ENCODE measurements at places on chromosomes 4 and X.
A peak's percentile ranks its signal among the peaks of the same experiment; 100 is the strongest.

DNA sequence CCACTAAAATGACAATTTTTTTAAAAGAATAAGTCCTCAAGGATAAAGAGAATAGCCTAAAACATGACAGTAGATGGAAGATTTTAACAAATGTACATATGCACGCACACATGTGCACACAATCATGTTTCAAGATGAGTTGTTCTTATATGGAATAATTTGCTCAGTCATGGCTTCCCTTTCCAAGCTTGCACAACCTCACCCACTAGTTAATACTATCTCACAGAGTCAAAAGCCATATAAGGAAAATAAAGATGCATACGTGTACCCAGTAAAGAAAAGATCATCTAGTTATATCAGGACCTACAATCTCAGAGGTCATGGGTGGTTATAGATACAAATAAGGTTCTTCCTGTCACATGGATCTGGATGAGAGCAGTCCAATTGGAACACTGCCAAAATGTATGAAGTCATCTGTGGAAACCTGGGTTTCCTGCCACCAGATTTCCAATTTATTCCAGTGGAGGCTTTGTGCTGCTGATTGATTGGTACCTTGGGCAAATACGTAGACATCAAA lies 56.1 kb downstream of the FAM13A start:
- no peaks in the 10 kb centered on the region for H3K36me3 ChIP-seq
- H3K4me1 ChIP-seq = no peaks in the 10 kb centered on the region
- H3K27me3 ChIP-seq = no peaks in the 10 kb centered on the region
- no peak overlapping the region for H3K27ac ChIP-seq
- no peak overlapping the region for H3K4me3 ChIP-seq

DNA sequence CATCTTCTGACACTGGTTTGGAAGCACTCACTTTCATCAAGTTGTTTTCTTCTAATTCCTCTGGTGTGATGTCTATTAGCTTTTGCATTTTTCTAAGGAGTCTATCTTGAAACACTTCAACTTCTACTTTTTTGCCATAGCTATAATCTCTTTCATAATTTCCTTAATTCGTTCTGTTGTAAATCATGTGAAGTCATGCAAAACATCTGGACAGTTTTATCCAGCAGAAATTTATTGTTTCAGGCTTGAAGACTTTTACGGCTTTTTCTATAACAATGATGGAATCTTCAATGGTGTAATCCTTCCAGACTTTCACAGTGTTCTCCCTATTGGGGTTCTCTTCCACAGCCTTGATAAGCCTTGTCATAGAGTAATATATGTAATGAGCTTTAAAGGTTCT lies 74.9 kb upstream of the PABPC4L start:
- H3K4me1 ChIP-seq = no peaks in the 10 kb centered on the region
- H3K36me3 ChIP-seq = no peaks in the 10 kb centered on the region
- H3K27me3 ChIP-seq = no peaks in the 10 kb centered on the region

DNA sequence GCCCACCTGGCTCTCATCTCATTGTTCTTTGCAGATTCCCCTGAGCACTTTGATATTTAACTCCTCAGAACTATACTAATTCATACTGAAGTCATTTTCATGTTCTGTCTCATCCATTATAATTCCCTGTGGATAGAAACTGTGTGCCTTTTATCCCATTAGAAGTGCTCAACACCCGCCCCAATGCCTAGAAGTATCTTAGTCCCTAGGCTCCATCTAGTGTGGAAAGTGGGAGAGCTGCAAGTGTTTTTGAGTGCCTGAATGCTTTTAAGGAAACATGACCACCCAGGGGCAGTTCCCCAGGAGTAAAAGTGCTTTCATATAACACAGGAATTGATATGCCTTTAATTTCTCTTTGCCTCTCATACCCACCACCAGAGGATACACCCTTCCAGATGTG lies 117.0 kb downstream of the CHRDL1 start:
- DNase-seq = no peak
- no peak overlapping the region for H3K27ac ChIP-seq
- peaks cover 8% of the 10 kb centered on the region for H3K27me3 ChIP-seq
- H3K4me3 ChIP-seq = no peak overlapping the region
- no peaks in the 10 kb centered on the region for H3K4me1 ChIP-seq
- no peaks in the 10 kb centered on the region for H3K36me3 ChIP-seq

GRCh38 chr4:88831031-88831430 lies 133.4 kb upstream of the NAP1L5 start:
- H3K4me1 ChIP-seq = no peaks in the 10 kb centered on the region
- no peak overlapping the region for H3K27ac ChIP-seq
- DNase-seq = no peak
- H3K27me3 ChIP-seq = no peaks in the 10 kb centered on the region
- no peaks in the 10 kb centered on the region for H3K36me3 ChIP-seq
- no peak overlapping the region for H3K4me3 ChIP-seq

DNA sequence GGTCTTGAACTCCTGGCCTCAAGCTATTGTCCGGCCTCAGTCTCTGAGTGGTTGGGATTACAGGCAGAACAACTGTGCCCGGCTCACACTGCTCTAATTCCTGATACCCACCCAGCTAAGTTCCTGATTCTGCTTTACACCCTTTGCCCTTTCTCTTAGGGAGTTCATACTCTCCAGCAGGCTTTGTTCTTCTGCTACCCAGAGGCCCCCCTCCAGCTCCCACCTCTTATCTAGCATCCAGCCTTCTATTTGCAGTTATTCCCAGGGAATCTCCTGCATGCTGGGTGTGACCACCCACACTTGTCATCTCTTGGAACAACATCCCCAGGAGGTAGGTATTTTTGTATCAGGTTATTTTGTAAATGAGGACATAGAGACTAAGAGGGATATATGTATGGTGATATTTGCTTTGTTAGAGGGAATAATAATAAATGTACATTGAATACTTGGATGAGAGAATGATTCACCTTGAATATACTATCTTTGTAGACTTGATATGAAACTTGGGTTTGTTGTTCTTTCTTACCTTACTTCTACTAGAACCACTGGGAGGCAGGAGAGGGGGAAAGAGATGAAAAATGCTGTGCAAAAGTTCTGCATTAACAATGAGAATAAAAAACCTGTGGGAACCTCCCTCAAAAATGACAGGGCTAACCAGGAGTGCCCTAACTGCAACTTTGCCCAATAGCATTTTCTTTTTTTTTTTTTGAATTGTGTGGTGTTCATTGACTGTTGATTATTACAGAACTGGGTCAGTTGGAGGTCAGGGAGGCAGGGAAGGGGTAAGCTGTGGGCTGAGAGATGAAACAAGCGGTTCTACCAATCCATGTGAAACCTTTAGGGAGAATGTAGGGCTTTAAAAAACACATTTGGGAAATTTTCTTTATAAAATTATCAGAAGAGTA lies 157.4 kb downstream of the SPRY1 start:
- peaks cover 14% of the 10 kb centered on the region for H3K27me3 ChIP-seq
- H3K4me1 ChIP-seq = peaks cover 27% of the 10 kb centered on the region
- H3K4me3 ChIP-seq = no peak overlapping the region
- peak overlapping the region; percentile 49 for H3K27ac ChIP-seq
- peaks cover 3% of the 10 kb centered on the region for H3K36me3 ChIP-seq

DNA sequence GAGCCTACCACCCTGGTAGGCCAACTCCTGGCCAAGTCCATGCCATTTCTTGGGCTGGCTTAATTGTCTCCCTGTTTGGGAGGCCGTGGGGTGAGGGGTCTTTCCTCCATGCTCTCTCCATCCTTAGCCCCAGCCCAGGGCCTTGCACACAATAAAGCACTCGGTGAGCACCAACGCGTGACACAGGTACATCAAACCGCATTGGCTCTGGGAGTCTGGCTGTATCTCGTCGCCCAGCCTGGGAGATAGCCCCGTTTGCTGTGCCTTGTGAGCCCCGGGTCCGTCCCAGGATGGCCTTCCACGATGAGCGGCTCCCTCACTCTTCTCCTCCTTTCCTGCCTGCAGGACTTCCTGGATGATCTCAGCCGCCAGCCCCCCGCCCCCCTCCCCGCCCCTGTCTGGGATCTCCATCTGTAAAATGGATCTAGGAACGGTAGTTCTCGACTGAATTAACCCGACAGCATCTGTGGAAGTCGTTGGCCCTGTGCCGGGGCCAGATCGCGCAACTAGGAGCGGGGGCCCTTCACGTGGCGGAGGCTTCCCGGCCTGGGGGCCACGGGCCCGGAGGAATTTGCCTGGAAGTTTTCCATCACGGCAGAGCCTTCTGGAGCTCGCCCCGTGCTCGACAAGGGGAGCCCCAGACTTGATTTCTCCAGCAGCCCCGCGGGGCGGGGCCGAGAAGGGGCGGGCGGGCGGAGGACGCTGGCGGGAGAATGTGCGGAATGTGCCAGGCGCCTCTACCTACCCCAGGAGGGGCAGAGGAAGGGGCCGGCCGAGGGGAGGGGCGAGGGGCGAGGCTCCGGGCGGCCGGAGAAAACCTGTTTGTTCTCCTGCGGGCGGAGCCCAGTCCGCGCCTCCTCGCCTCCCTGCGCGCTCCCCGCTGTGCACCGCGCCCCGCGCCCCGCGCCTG lies at the start of gene ZNF185:
TSS of gene ZNF185 (plus strand) at position 846 of the 910 bp plus-strand sequence. CDS start 16,423 bp downstream, outside the sequence.
- H3K36me3 ChIP-seq = no peaks in the 10 kb centered on the region
- H3K27ac ChIP-seq = no peak within 1 kb of the TSS
- H3K27me3 ChIP-seq = peaks cover 21% of the 10 kb centered on the region
- no peaks in the 10 kb centered on the region for H3K4me1 ChIP-seq
- no peak within 1 kb of the TSS for H3K4me3 ChIP-seq

DNA sequence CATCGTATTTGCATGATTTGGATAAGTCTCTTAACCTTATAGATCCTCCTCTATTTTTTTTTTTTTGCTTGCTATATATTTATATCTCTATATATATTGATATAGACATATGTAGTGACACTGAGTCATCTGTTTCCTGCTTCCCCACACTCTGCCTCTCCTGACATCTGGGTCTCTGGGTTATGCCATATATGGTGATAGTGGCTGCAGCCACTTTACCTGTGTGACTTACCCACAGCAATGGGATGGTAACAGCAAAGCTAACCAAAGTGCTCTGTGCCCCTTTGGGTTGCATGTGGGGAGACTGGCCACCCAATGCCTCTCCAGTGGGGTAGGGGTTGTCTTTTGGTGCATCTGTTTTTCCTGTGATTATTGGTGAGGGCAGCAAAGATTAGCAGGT lies 14.5 kb downstream of the CMC4 start:
- no peak overlapping the region for H3K27ac ChIP-seq
- peaks cover 11% of the 10 kb centered on the region for H3K36me3 ChIP-seq
- H3K4me3 ChIP-seq = no peak overlapping the region
- DNase-seq = no peak
- no peaks in the 10 kb centered on the region for H3K27me3 ChIP-seq
- peaks cover 5% of the 10 kb centered on the region for H3K4me1 ChIP-seq

- DNase-seq = no peak
- H3K27me3 ChIP-seq = no peaks in the 10 kb centered on the region
- H3K4me1 ChIP-seq = no peaks in the 10 kb centered on the region
- H3K27ac ChIP-seq = no peak overlapping the region
These were observed 262.7 kb downstream of the PDHA2 start for GRCh38 chr4:96102541-96103026.
